HFFc6 (cell line): ENCODE measurements at places on chromosomes 11 and 22. TPM values are rescaled to one million over a fixed set of nuclear protein-coding genes. Genes with fewer than 3 reads are reported as not detected.

The RIMBP3B gene
- 0.35 to 0.56 TPM (median 0.45 TPM) in 3 replicates for total RNA-seq

The TAGLN gene
- total RNA-seq: 1,820 to 2,674 TPM (median 2,155 TPM) in 3 replicates

The GPHA2 gene
- not detected in 3 replicates for total RNA-seq

The RFPL2 gene
- total RNA-seq: not detected in 3 replicates

The SHANK3 gene
- total RNA-seq: 0.70 to 0.77 TPM (median 0.71 TPM) in 3 replicates

The TRPM5 gene
- not detected in 3 replicates for total RNA-seq

The ACR gene
- total RNA-seq: not detected in 3 replicates

The CHCHD10 gene
- total RNA-seq: 95.7 to 117 TPM (median 108 TPM) in 3 replicates

The MPZL2 gene
- not detected in 3 replicates for total RNA-seq
